ENCODE measurements at places on chromosomes 6 and 20.

GRCh38 chr6:51608932-51609331, 478.5 kb downstream of the PKHD1 start:
- no peak for DNase-seq

GRCh38 chr6:118683881-118684872, 32.8 kb upstream of the CEP85L start:
- no peak for DNase-seq

GRCh38 chr6:1039191-1039590, 272.7 kb upstream of the FOXQ1 start:
- DNase-seq, result no peak

DNA sequence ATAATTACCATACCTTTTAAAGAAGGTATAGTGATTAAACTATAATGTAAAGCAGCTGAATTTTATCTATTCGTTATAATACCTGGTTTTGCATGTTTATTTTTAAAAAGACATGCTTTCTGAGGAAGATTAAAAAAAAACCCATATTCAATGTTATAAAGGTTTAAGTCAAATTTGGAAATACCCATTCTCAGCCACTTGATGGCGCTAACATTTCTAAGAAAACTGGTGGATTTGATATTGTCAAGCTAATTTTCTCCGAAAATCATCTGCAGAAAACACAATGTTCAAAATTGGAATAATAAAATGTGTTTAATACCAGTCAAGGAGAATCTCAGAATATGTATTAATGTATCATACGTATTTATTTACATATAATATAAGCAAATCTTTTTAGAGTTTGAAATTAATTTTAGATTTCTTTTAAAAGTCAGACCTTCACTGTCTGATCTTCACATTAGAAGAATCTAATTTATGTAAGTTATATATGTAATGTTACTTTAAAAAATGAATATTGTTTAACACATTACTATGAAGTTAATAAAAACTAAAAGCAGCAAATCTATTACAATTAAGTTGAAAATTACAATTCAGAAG, 35.0 kb downstream of the SHPRH start:
- peak; percentile 10 for DNase-seq

GRCh38 chr20:49672096-49672664, 41.5 kb downstream of the B4GALT5 start:
- DNase-seq, result no peak

GRCh38 chr6:142671791-142672190, 273.2 kb downstream of the HIVEP2 start:
- DNase-seq, result no peak

DNA sequence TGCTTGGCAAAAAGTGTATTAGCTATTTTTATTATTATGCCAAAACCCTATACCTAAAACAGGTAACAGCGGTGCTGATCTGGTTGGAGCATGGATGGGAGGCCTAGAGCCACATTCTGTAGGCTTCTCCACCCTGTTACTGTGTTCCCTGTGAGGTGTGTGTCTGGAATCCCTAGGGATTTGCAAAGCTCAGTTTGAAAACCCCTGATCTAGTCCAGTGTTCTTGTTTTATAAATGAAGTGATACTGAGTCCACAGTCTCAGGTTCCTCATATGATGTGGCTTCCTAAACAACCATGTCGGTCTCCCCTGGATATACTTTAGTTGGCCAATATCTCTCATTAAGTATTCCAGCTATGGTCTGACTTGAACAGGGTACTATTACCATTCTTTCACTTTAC, 16.3 kb downstream of the ACSS2 start:
- no peak for DNase-seq

DNA sequence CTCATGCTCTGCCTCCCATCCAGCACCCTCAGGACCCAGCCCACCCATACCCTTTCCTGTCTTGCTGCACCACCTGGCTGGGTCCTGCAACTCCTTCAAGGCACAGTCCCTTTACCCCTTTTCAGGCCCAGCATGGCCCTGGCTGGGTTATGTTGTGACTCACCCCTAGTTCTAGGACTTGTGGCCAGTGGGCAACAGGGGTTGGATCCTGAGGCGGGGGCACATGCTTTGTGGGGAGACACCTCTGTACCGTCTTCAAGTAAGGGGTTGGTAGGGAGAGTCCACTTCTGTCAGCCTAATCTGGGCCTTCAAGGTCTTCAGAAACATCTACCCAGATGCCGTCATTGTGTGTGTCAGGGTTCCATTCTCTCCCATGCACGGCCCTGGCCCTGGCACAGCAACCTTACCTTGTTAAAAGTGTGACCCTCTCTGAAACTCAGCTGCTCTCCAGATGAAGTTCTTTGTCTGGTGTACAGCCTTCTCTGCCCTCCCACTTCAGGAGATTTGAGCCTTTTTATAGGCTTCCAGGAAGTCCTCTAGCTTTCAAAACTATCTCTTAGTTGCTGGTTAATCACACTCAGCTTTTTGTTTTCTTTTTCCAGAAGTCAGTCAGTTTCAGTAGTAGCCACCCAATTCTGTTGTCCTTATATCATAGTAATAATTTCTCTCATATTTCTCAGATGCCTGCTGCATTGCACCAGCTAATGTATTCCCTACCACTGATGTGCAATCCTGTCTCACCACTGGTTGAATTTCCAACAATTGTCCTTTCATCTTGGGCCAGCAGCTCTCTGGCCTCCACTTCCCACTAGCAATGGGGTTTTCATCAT, 107.3 kb downstream of the NRN1 start:
- DNase-seq, result peak; percentile 78

GRCh38 chr6:152418551-152418950, 218.6 kb downstream of the SYNE1 start:
- no peak for DNase-seq

DNA sequence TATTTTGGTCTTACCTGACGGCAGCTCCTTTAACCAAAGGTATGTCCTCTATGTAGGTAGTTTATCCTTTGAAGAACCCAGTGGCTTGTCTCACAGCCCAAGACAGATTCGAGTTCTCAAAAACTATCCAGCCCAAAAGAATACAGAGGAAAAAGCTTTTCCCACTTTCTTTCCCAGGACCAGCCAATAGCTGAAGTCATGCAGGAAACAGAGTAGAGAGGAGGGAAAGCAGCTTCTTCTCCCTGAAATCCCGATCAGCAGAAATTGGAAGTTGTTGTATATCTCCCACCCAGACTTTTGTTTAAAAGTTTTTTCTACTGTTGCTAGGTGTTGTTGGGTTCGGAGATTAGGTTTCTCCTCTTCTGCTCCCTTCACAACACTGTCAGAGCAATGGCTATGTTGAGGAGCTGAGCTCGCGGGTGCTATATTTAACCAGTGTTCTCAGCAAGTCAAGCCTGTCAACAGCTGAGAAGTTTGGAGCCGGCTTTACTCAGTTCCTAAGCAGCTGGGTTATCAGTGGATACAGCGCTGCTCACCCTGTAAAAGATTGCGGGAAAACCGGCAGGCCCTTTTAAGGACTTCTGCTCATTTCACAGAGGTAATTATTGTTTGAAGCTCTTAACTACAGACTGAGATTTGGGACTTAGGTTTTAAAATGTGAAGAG, at the start of gene FILIP1:
Gene FILIP1, minus strand, starts transcription at position 401 of the 665 bp plus-strand sequence. CDS start 78,828 bp downstream, outside the sequence.
- DNase-seq, result no peak

- DNase-seq, result no peak
Observed at GRCh38 chr6:105553171-105553570, 150.3 kb upstream of the PREP start.

GRCh38 chr20:4300921-4301320, 285.6 kb upstream of the RNF24 start:
- DNase-seq, result no peak

DNA sequence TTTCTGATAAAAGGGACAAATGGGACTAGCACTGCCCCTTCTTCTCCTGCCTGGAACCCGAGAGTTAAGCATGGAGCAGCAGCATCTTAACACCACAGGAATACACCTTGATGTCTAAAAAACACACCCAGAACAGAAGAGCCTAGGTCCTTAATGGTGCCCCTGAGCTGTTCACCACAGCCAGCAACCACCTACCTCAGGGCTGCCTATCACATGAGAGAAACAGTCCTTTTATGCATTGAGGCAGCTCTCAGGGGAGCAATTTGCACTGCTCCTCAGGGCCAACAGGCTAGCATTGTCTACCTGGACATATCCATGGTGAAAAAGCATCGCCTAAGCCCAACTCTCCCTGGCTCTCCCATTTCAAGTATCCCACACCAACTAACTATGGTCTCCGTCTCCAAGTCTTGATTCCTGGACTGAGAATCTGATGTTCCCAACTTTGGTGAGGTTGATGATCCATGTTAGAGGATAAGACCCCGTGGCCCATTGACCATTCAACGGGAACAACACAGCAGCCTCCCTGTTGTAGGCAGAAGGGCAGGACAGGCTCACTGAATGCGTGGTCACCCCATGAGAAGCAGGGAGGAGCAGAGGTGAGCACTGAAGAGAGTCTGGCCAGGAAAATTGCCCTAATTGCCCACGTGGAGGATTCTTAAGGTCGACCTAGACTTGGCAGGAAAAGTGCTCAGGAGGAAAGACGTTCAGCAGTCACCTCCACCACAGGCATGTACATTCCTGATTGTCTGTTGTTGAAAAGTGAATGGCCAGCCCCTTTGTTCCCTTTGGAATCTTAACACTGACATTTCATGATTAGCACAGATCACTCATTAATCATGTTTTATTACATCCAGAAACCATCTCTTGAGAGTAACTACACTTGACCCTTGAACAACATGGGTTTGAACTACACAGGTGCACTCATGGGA, 4.2 kb upstream of the APMAP start:
- DNase-seq, result no peak

- DNase-seq, result no peak
Observed at GRCh38 chr6:75084018-75084417, 121.8 kb downstream of the COL12A1 start.

DNA sequence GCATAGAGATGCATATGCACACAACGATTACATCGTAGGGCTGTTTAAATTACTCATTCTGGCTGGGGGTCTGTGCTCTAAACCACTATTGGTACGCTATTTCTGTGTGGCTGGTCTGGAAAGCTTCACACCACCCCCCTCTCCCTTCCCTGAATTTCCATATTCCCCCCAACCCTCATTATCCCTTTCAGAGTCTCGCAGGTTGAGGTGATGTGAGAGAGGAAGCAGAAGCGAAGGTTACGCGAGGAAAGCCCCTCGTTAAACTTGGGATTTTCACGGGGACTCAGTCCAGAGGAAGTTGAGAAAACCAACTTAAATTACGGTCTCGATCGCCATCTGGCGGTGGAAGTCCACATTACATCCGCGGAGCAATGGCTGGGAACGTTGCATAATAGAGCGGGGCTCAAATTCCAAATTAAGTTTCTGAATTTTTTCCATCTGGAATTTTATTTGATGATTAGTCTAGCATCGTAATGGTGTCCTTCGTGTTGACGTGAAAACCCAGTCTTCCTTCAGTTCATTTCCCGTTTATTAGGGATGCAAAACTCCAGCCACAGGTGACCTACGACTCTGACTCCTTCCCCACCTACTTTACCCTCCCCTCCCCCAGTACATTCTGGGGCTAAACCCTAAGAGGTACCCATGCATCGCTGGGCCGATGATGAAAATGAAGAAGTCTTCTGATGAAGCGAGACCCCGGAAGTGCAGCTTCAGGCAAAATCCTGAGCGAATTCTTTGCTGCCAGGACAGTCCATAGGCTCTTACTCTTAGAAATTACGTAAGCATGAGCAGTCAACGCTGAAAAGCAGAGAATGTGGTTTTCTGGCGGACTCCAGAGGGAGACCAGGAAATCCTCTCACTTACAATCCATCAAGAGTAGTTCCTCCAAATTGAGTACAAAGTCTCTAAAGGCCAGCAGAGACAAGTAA, 19.7 kb downstream of the HLA-DOB start:
- DNase-seq, result peak; percentile 62

DNA sequence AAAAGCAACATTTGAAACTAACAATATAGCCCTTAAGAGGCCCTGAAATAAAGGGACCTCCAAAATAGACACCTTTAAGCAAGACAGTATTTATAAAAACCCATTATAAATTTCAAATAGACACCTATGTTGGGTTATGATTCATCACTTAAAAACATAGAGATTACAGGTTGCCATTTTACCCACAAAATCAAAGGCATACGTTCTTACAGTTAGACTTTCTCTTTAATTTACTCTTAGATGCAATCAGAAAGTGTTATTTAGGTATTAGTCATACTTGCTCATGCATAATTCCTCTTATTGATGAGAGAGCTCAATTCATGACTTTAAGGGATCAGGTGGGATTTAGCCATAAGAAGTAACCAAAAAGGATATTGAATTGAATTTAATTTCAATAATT, 51.5 kb upstream of the TMEM200A start:
- no peak for DNase-seq

DNA sequence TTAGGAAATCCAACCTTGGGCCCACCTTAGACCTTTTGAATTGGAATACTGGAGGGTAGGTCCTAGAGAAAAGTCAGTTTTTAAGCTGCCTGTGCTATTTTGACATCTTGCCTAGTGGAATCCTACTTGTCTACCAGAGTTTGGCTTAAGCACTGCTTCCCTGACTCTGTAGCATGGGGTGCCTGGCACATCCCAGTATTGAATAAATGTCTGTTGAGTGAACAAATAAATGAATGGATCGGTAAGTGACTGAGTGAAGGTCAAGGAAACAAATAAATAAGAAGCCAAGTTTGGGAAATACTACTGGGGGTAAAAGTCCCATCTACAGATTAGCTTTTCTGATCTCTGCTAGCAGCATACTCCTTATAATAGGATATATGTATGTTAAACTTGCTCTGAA, 140.5 kb downstream of the FNDC1 start:
- no peak for DNase-seq

- DNase-seq, result no peak
Observed at GRCh38 chr6:141024526-141024925, 1108.2 kb upstream of the GJE1 start.

DNA sequence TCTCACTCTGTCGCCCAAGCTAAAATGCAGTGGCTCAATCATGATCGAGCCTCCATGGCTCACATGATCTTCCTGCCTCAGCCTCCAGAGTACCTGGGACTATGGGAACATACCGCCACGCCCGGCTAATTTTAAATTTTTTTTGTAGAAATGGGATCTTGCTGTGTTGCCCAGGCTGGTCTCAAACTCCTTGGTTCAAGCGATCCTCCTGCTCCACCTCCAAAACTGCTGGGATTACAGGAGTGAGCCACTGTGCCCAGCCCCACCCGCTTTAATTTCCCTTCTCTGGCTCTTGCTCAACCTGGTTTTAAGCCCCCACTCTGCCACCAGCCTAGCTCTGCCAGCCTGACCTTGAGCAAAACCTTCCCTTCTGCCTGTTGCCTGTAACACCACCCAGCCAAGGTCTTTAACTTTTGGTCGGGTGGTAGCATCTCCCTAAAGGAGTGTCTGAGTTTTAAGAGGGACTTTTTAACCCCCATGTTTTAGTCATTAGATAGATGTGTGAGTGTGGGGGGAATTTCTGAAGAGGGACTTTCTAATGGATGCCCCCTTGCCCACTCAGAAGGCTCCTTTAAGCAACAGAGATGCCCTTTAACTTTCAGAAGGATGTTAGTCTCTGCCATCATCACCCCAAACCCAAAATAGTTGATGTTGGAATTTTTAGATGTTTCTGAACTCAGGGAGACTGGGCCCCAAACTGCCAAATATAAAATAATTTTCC, 71.8 kb upstream of the FOXP4 start:
- DNase-seq, result no peak

Measured in MM.1S (cell line).